Activated CD8-positive, alpha-beta memory T cell treated with anti-CD3 and anti-CD28 coated beads for 24 hours (primary cell): ENCODE measurements at places on chromosomes 3 and 15.
A peak's percentile ranks its signal among the peaks of the same experiment; 100 is the strongest.

DNA sequence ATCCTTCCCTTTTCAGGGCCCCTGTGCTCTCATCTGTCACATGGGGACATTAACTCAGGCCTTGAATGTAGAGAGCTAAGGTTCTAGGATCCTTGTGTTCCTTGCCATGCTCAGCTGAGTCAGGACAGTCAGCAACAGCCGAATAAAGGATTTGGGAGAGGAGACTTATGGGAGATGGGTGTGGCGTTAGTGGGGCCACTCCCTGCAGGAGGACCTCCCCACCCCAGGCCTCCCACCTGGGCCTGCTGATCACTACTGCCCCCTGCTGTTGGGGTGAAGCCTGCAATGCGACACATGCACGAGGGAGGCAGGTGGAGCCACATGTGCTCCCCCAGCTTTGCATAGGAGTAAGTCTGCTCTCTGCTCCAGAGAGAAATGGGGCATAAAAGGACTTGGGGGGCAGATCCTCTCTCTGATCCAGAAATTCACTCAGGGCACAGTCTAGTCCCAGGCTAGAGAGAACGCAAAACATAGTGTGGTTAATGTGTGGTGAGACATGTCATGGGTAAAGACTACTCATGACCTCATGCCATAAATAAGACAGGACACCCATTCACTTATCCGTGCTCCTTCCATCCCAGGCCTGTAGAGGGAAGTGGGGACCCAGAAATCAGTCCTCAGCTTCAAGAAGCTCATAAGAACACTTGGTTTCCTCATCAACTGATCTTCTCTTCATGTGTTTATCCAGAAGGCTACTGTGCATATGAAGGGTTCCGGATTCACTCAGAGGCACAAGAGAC lies 19.4 kb downstream of the RBP1 start:
- DNase-seq, result no peak

DNA sequence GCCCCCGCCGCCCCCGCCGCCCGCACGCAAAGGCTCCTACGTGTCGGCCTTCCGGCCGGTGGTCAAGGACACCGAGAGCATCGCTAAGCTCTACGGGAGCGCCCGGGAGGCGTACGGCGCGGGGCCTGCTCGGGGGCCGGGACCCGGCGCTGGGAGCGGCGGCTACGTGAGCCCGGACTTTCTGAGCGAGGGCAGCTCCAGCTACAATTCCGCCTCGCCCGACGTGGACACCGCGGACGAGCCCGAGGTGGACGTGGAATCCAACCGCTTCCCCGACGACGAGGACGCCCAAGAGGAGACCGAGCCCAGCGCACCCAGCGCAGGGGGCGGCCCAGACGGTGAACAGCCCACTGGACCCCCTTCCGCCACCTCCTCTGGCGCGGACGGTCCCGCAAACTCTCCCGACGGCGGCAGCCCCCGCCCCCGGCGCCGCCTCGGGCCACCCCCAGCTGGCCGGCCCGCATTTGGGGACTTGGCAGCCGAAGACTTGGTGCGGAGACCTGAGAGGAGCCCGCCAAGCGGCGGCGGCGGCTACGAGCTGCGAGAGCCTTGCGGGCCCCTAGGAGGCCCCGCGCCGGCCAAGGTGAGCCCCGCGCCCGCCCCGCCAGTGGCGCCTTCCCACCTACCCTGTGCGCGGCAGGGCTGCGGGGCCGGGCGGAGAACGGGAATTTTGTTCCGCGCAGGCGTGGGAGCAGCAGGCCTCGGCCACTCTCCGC lies 2.4 kb downstream of the SKOR1 start:
- DNase-seq, result peak; percentile 59

DNA sequence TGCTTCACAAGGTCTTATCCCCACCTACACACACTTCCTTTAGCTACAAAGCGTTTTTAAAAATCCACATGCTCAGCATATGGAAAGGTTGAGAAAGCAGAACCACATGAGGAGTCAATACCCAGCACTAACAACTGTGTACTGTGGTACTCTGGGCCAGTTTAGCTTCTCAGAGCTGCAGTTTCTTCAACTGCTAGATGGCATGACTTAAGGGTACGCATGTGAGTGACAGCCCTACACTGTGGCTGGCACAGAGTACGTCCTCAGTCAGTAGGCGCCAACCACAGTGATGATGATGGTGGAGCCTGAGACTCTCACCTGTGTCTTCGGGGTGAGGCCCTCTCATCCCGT lies 17.4 kb downstream of the CCDC12 start:
- DNase-seq, result peak; percentile 78

DNA sequence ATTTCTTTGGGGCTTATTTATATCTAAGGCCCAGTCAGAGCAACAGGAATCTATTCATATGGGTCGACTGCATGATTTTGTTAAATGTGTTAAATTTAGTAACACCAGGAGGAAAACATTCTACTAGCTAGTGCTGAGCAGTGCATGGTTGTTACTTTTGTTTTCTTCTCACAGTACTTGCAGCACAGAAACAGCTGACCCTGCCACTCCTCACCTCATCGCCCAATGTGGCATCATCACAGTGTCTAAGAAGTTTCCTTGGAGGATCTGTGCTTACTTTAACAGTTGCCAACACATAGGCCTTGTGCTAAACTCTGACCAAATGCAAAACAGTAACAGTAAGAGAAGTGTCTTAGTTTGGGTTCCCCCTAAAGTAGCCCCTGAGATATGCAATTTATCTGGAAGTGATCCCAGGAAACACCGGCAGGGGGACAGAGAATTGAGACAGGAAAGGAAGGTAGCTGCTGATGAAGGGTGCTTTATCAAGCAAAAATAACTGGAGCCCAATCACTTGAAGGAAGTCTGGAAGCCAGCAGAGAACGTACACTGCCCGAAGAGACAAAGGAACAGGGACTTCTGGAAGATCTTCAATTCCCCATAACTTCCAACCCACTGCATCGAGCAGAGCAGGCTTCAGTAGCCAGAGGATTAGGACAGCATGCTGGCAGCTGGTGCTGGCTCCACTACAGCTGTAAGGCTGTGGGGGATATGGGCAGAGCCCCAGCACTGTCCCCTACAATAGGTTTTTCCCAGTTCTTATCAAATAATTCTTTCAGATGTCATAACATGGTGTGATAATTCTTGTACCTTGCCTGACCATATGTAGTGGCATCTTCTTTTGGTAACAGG lies 36.0 kb upstream of the ULK4 start:
- DNase-seq, result no peak

GRCh38 chr3:56874269-56874668 lies 72.5 kb upstream of the ARHGEF3 start:
- DNase-seq, result no peak

- DNase-seq, result no peak
Observed at GRCh38 chr3:193777524-193777923, 184.5 kb downstream of the OPA1 start.

DNA sequence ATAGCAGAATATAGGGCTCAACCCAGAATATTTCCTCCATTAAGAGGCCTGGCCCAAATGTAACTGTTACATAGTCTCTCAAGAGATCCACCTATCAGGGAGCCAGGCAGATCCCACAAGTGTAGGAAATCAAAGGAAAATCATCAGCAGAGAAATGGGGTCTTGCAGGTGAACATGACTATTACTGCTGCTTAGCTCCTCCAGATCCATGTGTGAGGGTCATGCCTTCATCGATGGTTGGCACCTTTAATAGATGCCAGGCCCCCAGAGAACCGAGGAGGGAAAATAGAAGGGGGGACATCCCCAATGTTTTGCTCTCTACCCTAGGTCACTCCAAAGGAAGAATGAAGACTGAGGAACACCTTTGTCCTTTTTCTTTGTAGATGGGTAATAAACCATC lies 1029.9 kb upstream of the CADM2 start:
- DNase-seq, result no peak
